ENCODE measurements at places on chromosomes 4 and X. TPM values are rescaled to one million over a fixed set of nuclear protein-coding genes. Genes with fewer than 3 reads are reported as not detected.

Gene NAT8L
- 1.00 TPM for total RNA-seq

GRCh38 chrX:16160729-16161128 lies 6.6 kb upstream of the MAGEB17 start:
- no peak for DNase-seq

Gene MSMO1
- 6.2 TPM for total RNA-seq

DNA sequence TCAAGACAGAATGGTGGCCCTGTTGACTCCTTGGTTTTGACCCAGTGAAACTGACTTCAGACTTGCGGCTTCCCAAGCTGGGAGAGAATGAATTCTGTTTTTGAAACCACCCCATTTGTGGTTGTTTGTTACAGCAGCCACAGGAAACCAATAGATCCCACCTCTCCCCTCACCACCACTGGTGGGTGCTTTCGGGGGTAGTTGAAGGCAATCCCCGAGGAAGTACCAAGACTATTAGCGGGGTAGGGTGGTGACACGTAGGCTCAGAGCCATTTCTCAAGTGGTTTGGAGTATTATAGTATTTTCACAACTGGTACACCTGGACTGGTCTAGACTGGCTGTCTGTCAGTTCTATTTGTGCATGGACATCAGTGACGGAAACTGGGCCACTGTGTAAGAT lies 189.1 kb upstream of the RBPJ start:
- DNase-seq: no peak

GRCh38 chrX:126695375-126695896 lies 124.1 kb upstream of the PRR32 start:
- no peak for DNase-seq

- DNase-seq: no peak
These were observed 340.7 kb upstream of the SLIT2 start for GRCh38 chr4:19910861-19911525.

DNA sequence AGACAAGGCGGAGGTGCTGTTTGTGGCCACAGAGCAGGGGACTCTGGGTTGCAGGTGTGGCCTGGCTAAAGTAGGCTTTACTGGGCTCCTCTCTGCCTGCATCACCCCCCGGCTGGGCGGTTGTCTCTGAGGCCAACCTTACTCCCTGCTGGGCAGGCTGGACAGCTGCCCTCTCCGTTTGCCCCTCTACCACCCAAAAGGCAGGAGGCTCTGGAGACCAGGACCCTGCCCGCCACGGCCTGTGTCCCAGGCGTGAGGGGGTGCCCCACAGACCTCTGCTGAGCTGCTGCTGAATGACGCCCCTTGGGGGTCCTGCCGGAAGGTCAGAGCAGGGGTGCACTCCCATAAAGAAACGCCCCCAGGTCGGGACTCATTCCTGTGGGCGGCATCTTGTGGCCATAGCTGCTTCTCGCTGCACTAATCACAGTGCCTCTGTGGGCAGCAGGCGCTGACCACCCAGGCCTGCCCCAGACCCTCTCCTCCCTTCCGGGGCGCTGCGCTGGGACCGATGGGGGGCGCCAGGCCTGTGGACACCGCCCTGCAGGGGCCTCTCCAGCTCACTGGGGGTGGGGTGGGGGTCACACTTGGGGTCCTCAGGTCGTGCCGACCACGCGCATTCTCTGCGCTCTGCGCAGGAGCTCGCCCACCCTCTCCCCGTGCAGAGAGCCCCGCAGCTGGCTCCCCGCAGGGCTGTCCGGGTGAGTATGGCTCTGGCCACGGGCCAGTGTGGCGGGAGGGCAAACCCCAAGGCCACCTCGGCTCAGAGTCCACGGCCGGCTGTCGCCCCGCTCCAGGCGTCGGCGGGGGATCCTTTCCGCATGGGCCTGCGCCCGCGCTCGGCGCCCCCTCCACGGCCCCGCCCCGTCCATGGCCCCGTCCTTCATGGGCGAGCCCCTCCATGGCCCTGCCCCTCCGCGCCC lies 920 bp downstream of the HTT-AS start:
- peak; percentile 54 for DNase-seq

Gene GLOD5
- not detected for total RNA-seq

Gene GAGE12J
- not detected for total RNA-seq

Gene ELOVL6
- 2.1 TPM for total RNA-seq

Gene TNMD
- total RNA-seq: 0.16 TPM

Gene IQCM
- not detected for total RNA-seq

DNA sequence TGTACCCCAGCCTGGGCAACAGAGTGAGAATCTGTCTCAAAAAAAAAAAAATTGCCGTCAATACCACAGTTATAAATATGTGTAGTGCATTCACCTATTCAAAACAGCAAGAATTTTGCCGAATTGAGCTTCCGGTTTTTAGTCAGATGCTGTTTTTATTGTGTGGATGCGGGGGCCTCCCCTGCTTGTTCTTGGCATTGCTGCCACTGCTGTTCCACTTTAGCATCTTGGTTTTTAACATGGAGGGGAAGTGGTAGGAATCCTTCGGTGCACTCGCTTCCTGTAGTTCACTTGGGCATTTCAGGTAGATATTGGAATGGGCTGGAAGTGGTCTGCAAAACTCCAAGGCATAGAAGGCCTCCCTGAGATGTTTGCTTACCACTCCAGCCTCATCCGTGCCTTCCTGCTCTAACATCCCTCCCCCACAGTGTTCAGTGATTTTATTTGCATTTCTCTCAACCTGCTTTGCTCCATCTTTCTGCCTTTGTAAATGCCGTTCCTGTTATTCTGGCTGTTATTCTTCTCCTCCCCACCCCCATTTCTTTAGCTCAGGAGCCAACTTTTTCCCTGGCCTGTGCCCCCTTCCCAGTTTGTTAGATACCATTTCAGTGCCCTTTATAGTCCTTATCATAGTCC lies 25.5 kb downstream of the MOB1B start:
- no peak for DNase-seq

DNA sequence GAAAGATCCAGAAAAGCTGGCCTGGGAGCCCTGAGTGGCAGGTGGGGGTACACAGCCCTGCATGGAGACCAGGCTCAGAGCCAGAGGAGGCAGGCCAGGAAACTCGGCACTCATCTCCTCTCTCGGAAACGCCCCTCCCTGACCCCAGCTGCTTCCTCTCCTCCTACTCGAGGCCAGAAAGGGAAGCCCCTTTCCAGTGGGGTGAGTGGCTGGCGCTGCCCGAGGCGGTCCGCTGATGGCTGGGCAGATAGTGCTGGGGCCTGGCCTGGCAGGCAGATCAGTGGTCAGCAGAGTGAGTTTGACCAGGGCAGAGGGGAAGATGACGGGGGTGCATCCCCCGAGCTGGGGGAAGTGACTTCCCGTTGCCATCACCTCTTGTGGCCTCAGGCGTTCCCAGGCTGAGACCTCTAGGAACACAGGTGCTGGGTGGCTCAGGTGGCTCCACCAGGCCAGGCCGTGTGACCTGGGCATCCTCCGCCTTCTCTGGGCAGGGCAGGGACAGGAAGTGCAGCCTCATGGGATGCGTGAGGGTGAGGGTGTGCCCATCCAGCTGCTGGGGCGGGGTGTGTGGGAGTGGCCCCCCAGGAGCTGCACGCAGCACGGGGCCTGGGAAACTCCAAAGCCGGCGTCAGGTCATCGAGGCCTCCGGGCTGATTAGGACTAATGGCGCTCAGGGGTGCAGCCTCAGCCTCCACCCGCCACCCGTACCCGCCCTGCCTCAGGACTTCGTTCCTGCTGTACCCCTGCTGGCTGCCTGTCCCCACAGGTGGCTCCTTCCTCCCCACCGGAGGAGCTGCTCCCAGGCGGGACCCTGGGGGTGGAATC lies 5.7 kb downstream of the SH3BP2 start:
- DNase-seq: peak; percentile 86

DNA sequence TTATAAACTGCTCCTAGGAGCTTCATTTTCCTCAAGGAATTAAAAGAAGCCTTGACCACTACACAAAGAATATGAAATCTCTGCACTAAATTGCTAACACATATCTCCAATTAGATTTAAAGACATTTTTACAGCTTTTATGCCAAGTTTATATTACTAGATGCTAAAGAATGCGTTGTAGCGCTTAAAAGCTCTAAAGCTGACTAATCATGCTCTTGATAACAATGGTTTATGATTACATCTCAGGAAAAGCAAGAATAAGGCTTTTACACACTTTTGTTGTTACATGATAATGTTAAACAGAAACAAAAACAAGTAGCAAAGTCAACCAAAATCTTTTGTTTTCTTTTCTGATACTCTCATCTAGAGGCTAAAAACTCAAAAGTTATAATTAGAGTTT lies 44.7 kb downstream of the SLC10A7 start:
- DNase-seq: no peak

Gene EREG
- not detected for total RNA-seq

DNA sequence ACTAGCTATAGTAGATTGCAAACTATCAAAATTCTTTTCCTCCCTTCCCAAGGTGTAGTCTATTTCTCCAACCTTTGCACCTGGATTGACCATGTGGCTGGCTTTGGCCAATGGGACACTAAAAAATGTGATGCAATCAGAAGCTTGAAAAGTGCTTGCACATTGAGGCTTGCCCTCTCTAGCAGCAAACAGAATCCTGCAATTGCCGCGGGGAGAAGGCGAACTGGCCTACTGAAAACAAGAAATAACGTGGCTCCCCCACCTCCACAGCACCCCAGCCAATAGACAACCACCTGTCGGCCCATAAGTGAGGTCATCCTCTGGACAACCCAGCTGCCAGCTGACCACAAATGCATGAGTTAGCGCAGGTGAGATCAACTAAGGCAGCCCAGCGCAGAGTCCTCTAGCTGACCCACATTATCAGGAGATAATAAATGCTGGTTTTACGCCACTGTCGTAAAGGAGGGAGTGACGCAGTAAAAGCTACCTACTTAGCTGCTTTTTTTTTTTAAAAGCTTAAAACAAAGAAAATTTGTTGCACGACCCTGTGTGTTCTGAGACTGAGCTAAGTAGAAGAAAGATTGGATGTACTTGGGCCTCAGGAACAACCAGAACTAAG lies 95.2 kb downstream of the GK start:
- no peak for DNase-seq

DNA sequence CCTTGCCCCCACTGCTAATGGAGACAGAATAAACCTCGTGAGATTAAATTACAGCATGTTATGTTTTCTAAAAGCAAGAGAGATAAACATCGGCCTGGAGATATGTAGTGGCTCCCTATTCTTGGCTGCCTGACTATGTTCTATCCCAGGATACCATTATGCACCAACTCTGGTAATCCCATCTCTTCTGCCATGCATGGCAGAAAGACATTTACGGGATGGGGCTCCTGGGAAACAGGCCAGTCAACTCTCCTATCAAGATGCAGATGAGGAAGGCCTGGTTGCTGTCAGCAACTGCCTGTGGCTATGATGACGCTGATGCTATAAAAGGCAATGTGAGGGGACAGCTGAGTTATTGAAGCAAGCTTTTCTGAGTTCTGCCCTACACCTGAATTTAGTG lies 166.2 kb upstream of the VCX3A start:
- no peak for DNase-seq

DNA sequence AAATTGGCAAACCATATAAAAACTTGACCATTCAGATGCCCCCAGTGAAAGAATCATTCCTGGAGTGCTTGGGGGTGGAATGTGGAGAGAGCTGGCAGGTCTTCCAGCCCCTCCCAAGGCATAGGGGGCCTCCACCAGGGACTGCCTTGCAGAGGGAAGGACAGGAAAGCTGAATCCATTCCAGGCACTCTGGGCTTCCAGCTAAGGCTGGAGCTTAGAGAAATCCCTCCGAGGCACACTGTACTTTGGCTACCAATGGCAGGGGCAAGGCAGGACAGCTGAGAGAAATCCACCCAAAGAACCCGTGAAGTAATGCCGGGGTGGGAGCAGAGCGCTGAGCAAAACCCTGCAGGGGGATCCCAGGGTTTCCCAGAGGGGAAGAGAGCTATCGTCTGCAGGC lies 4.0 kb downstream of the CENPU start:
- DNase-seq: no peak

Gene TMEM192
- 15.8 TPM for total RNA-seq

DNA sequence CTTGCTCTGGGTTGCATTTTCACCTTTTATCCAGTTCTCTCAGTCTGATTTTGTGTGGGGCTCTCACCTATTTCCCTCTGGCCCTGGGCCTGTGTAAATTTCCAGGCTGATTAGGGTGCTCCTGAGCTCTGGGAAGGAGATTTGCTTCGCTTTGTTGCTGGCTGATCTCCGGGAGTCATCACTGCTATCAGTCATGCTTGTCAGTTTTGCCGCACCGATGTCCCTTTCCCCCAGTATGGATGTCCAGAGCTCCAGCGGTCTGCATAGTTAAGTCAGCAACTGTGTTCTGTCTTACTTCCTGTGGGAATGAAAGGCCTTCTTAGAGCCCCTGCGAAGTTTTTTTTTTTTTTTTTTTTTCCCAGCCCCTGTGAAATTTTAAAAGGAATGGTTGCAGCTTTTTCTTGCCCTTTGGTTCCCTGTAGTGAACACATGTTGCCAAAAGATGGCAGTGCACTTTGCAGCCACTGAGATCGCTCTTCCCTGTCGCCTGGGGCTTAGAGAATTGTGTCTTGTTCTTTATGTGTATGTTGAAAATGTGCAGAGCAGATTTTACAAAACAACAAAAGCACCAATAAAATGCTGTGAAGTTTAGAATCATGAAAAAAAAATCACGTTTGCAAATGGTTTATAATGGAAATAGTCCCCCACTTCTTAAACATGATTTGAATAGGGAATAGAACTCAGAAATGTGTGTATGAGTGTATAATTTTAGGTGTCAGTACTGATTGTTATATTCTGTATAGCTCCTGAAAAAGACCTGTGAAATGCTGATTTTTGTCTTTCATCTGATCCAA lies 109.1 kb upstream of the SLC4A4 start:
- DNase-seq: no peak

DNA sequence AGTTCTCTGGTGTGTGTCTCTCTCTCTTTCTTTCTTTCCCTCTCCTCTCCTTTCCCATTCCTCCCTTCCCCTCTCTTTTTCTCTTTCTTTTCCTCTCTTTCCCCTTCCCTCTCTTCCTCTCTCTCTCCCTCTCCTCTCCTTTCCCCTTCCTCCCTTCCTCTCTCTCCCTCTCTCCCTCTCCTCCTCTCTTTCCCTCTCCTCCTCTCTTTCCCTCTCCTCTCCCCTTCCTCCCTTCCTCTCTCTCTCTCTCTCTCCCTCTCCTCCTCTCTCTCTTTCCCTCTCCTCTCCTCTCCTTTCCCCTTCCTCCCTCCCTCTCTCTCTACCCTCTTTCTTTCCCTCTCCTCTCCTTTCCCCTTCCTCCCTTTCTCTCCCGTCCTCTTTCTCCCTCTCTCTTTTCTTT lies 12.4 kb upstream of the EOLA1 start:
- DNase-seq: no peak

- DNase-seq: no peak
These were observed 184.8 kb downstream of the GBA3 start for GRCh38 chr4:22877486-22878052.

Gene TMSB15A
- not detected for total RNA-seq

- DNase-seq: no peak
These were observed 443.9 kb downstream of the KLHL4 start for GRCh38 chrX:87961471-87961870.

Gene MAGEA2B
- not detected for total RNA-seq
